Mammary epithelial cell (primary cell): ENCODE measurements at places on chromosomes 16 and 17. TPM values are rescaled to one million over a fixed set of nuclear protein-coding genes. Genes with fewer than 3 reads are reported as not detected.

DNA sequence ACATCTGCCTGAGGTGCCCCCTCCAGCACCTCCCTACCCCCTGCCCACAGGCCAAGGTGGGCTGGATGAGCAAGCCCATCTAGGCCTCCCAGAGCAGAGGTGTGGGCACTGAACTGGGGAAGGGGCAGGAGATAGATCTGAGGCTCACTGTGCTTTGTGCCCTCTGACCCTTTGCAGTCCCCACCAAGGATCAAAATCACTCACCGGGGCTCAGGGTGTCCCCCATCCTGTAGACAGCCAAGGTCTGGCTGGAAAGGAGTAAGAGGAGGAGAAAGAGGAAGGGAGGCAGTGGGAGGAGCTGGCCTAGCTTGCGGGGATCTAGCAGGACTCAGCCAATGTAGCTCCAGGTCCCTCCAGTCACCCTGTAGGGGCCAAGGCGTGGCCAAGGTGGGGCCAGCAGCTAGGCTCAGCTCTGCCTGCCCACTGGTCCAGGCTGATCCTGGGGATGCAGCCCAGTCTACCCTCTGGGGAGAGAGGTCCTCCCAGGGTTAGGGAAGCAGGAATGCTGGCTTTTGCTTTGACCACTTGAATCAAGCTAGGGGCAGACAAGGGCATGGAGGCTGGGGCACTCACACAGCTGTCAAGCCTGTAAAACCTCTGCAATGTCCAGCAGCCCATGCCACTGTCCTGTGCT is 1.8 kb downstream of the SLC12A4 start:
- peak; percentile 67 for DNase-seq

DNA sequence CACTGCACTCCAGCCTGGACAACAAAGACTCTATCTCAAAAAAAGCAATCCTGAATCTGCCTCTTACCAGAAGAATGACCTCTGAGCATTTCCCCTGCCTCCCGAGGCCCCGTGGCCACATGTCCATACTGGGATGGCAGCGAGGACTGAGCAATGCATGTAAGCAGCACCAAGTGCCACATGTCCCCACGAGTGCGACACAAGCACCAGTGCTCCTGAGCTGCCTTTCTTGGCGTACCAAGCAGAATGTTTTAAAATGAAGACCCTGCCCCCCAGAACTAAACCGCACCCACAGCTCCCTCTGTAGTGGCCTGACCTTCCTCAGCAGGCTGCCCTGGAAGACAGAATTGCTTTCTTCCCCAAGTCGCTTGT is 373.3 kb downstream of the SLC39A11 start:
- no peak for DNase-seq

Gene CHD9NB
- 0.83 TPM for total RNA-seq

Gene ATP1B2
- total RNA-seq, result not detected in 2 replicates

DNA sequence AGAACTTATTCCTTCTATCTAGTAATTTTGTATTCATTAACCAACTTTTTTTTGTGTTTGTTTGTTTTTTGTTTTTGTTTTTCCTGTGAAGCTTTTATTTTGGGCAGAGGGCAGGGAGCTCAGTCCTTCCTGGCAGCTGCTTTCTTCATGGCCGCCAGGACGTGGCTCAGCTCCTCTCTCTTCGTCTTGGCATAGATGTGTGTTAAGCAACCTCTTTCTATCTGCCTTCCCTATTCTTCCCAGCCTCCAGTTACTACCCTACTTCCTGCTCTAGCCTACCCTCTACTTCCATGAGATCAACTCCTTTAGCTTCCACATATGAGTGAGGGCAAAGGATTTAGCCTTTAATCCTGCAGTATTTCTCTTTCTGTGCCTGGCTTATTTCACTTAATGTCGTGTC is 8.2 kb upstream of the BRD7 start:
- DNase-seq, result no peak

DNA sequence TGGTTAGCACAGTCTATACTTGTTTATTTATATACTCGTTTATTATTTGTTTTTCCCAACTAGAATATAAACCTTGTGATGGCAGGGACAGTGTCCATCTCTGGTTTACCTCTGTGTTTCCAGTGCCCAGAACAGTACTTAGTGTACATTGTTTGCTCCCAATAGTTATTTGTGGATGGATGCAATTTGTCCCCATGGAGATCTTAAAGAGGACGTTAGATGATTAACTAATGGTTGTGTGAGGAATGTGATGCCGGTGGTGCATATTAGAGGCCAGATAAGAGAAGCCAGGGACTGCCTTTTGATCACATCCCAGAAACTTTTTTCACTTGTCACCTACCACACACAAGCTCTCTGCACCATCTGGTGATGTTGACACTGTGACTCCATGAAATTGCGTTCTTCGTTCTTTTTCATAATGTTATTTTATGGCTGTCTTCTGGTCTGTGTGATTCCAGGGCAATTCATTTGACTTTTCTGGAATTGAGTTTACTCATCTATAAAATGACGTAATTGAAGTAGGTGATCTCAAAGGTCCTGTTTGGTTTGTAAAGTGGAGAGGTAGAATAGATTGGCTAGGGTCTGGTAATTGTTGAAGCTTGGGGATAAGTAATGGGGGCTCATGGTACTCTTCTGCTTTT is 1.2 kb downstream of the COX10 start:
- no peak for DNase-seq

DNA sequence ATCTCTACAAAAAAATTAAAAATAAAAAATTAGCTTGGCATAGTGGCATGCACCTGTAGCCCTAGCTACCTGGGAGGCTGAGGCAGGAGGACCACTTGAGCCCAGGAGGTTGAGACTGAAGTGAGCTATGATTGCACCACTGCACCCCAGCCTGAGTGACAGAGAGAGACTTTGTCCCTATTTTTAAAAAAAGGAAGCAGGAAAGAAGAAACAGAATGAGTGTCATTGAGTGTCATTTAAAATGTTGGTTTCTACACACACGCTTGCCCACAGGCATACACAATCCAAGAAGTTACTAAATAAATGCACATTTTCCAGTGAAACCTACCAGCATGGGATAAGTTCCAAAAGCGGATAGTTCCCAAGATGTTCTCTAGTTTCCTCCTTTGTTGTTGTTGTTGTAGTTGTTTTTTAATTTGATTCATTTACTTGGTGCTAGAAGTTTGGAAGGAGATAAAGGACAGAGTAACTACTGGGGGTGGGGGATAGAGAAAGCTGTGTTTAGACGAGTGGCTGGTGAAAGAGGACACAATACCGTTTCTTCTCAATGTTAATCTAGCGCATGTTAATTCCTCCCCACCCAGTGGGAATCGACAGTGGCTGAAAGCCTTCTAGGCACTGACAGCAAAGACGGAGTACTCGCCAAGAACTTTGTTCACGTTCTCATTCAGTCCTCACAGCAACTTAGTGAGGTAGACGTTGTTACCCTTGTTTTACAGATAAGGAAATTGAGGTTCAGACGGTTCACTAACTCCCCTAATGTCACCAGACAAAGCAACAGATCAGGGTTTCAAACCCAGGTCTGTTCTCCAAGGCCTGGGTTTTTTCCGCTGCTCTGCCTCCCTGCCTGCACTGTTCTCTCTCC is 17.3 kb downstream of the MRPS23 start:
- DNase-seq, result no peak

GRCh38 chr16:7602291-7602950 is 269.8 kb downstream of the RBFOX1 start:
- no peak for DNase-seq

DNA sequence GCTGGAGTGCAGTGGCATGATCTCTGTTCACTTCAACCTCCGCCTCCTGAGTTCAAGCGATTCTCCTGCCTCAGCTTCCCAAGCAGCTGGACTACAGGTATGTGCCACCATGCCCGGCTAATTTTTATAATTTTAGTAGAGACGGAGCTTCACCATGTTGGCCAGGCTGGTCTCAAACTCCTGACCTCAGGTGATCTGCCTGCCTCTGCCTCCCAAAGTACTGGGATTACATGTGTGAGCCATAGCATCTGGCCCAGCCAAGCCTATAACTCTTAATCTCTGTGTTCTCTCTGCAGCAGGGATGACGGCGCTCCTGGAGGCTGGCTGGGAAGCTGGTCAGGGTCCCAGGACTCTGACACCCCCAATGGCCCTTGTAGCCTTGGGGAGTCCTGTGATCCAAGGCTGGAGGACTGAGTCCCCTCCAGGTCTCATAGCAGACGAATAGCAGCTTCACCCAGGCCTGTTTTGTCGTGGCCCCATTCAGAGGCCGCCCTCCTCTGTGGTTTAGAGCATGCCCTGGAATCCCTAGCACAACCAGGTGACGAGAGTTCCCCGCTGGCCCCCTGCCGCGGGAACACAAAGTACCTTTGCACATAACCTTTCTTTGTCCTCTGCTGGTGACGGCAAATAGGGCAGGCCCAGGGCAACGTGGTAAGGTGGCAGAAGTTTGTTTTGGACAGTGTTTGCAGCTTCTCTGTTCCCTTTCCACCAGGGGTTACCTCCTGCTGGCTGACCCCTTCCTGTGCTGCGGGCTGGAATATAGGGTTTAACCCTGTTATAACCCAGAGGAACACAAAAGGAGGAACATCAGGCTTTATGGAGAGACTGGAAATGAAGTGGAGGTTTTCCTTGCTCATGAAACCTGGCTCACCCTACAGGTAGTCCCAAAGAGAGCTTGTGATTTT is 43.0 kb upstream of the TOB1 start:
- no peak for DNase-seq

Gene TMEM238L
- total RNA-seq, result not detected in 2 replicates

GRCh38 chr16:49292413-49292812 is 10.8 kb upstream of the CBLN1 start:
- DNase-seq, result no peak

Gene AATK
- 0.73 and 0.86 TPM in 2 replicates for total RNA-seq

GRCh38 chr17:40550608-40551007 is 14.7 kb downstream of the CCR7 start:
- DNase-seq, result no peak

Gene KRT34
- total RNA-seq, result 0.33 and 0.86 TPM in 2 replicates

Gene KRT28
- total RNA-seq, result not detected

Gene ABR
- 45.2 and 86.9 TPM in 2 replicates for total RNA-seq

GRCh38 chr16:4982056-4982867 is 24.1 kb downstream of the SEC14L5 start:
- no peak for DNase-seq

GRCh38 chr16:84190731-84191388 is at the start of gene ADAD2:
TSS of gene ADAD2 (plus strand) at chr16:84191157. CDS start at chr16:84191231, 74 bp downstream.
- no peak for DNase-seq

DNA sequence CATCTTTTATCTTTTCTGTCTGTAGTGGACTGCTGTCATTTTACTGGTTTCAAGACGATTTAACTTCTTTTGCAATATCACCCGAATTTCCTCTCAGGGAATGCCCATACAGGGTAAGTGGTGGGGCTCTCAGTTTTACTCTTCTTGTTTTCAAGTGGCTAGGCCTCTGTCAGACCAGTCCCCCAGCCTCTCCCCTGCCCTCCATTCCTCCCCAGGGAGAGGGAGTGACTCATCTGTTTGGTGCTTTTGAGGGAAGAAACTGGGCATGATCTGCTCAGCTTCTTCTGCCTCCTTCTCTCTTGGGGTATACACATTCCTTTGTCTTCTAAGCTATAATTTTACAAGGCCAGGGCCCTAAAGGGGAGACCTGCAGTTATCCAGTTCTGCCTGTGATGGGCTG is 332.0 kb downstream of the CBLN1 start:
- DNase-seq, result peak; percentile 35

DNA sequence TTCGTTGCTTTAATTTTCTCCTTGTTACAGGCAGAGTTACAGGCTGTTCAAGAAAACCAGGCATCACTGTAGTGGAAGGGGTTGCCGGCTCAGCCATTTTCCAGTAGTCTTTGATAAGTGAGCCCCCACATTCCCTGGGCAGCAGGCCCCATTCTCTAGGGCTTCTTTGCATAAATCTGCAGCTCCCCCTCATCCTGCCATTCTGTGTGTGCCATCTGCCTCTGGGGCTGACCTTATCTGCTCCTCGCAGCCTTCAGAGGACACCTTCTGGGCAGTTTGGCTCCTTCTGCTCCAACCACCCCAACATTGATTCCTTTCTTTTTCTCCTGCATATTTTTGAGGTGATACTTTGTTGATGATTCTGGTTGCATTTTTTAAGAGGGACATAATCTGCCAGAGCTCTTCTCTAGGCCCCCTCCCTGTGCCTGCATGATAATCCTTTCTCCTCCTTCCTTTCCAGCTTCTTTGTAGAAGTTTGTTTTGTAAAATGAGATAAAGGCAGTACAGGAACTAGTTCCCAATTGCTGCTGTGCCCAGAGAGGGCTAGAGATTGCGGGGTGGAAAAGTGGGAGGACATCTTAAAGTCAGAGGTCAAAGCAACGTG is 17.1 kb downstream of the RND2 start:
- no peak for DNase-seq

Gene TMC8
- under 0.01 TPM for total RNA-seq

DNA sequence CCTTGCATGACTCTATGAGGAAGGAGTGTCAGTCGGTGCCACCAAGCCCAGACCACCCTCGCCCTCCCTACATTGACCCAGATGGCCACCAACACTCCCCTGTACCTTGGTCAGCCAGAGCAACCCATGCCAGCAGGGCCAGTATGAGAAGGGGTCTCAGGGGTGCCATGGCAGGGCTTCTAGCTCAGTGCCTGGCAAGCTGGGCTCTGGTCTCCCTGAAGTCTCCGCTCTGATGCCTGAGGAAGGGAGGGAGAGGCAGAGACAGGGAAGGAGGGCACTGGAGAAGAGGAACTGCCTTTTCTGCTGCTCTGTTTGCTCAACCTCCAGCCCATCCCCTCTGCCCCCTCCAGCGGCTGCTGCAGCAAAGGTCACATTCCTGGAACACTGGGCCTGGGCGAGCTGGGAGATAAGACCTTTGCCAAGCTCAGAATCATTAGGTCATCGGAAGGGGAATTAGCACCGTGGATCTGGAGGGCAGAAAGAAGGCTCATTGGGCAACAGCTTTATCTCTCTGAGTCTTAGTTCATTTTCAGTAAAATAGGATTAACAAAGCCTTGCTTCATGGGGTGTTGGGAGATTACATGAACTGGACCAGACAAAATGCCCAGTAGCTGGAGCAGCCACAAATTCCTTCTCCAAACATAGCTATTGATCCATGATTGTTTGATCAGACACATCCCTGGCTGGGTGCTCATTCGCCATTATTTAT is at the start of gene VTN:
VTN (minus strand) TSS at position 273 of the 709 bp plus-strand sequence; CDS start at position 169, 104 bp downstream.
- no peak for DNase-seq

DNA sequence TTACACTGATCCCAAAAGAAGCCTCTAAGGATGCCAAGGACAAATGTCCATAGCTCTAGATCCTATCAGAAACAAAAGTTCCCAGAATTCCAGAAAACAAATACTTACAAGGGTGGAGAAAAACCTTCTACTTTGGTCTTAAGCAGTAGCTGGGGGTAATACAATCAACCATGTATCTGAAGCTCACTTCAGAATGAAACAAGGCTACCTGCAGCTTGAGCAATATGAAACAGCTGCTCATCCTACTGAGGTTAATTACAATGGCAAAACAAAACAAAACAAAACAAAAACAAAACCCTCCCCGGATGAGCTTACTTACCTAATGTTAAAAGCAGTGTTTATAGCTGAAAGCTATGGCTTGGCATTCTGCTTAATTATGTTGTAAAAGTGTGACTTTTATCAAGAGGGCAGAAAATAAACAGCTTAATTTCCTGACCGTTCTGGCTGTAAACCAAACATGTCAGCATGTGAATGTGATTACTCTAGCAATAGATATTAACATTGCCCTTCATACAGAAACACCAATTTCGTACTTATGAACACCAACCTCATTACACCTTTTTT is 10.5 kb downstream of the PDZD9 start:
- DNase-seq, result no peak

Gene SPATA32
- not detected for total RNA-seq
